ENCODE measurements at places on chromosomes 6 and 20.

GRCh38 chr6:27294409-27294808, 17.7 kb downstream of the POM121L2 start:
- DNase-seq, result no peak

DNA sequence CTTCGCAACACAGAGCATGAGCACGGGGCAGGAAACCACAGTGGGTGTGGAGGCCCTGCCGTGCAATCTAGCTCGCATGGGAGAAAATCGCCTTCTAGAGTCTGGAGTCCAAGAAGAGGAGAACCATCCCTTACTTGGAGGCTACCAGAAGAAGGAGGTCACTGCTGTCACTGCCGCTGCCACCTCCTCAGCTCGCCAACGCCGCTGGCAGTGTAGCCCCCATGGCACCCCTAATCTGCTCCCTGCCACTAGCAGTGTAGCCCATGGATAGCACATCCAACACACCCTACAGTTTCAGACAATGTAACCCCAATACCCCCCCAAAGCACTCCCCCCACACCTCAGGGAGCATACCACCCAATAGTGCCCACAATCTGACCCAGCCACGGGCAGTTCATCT, 438.0 kb upstream of the ZNF337 start:
- DNase-seq, result no peak

- DNase-seq, result no peak
Measured at GRCh38 chr6:135673501-135674309, 176.2 kb upstream of the AHI1 start.

- DNase-seq, result no peak
Measured at GRCh38 chr6:106380407-106380806, 19.9 kb downstream of the CRYBG1 start.

DNA sequence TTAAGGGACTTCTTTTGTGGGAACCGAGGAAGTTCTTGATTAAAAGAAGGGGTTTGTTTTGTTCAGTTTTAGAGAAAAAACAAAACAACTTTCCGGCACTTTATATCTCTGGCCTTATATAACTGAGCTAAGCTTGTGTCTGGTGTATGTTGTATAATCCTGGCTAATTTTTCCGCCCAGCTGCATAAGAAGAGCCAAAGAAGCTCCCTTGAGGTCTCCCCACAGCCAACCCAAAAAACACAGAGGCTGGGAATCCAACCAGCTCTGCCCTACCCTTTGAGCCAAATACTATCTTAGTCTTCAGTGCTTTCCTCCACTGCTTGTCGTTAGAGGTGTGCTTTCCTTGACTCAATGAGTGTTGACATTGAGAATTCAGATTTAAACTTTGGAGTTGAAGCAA, 45.5 kb upstream of the RNF146 start:
- DNase-seq, result no peak

DNA sequence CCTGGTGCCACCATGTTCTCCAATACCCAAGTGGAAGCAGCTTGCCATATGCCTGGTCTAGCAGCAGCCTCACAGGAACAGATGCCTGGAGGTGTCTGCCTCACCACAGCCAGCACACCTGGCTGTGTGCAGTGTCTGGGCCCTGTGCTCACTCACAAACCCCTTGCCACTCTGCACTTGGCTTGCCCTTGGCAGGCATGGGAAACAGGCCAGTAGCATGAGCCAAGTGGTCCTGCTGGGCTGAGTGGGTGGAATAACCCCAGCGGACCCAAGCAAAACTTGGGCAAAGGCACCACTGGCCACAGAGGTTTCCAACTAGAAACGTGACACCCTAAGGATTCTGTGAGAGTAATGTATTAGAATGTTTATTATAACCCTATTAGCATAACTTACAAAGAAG, 600.5 kb upstream of the GJE1 start:
- no peak for DNase-seq

DNA sequence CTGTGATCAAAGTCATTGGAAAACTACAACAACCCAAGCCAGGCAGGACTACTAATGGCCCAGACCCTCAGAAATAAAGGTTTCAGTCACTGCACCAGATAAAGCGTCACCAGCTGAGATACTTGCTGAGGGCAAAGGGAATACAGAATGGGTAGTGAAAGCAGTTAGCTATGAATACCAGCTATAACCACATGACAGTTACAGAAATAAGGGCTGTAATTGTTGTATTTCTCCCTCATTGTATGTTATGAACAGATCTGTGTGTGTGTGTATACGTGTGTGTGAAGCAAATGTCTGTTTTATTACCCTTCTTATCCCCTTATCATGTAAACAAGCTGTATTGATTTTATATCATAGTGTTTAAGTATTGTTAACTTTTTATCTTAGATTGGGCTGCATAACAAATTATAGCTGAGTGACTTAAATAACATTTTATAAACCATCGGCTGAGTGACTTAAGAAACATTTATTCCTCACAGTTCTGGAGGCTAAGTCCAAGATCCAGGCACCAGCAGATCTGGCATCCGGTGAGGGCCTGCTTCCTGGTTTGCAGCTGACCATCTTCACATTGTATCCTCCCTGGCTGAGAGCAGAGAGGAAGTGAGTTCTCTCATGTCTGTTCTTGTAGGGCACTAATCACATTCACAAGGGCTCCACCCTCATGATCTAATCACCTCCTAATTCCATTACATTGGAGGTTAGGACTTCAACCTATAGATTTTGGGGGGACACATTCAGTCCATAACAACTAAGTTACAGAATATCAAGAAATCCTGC, 46.0 kb upstream of the VSX1 start:
- DNase-seq, result no peak

DNA sequence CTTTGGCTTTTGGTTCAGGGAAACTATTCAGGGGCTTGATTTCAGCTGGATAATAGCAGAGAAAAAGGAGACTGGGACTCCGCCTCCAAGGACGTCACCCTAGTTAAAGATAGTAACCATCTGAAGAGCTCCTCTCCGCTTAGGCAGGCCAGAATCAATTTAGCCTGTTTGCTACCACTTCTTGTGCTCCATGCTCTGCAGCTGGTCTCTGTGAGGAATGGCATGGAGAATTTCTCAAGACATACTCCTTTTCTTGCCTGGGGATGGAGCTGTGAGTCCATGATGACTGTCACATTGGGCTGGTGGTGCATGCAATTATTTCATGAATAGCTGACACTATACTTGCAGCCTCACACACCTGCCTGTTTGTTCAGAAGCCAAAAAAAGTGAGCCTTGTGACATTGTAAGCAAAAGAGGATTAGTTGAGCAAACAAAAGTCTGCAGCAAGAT, 61.4 kb downstream of the TXLNB start:
- DNase-seq, result peak; percentile 41

GRCh38 chr6:84278321-84278998, 51.0 kb upstream of the CEP162 start:
- no peak for DNase-seq

GRCh38 chr20:5061213-5061612, 58.5 kb downstream of the PCNA start:
- no peak for DNase-seq

GRCh38 chr6:64034910-64035655, 399.5 kb downstream of the PHF3 start:
- no peak for DNase-seq

DNA sequence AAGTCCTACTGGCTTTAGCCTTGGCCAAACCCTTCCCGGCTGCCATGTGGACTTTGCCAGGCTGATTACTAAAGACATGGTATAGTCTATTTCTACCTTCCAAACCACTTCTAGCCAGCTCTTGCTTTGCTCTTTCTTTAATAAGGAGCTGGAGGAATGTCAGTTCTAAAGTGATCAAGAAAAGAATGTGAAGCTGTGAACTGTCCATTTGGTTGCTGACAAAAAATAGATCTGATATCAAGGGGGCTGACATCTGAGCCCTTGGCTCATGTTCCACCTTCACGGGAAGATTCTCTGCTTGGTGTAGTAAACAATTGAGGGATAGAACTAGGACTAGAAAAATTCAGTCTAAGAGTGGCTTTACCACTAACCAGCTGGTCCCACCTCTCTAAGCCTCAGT, 22.6 kb downstream of the GNAS-AS1 start:
- DNase-seq, result no peak

DNA sequence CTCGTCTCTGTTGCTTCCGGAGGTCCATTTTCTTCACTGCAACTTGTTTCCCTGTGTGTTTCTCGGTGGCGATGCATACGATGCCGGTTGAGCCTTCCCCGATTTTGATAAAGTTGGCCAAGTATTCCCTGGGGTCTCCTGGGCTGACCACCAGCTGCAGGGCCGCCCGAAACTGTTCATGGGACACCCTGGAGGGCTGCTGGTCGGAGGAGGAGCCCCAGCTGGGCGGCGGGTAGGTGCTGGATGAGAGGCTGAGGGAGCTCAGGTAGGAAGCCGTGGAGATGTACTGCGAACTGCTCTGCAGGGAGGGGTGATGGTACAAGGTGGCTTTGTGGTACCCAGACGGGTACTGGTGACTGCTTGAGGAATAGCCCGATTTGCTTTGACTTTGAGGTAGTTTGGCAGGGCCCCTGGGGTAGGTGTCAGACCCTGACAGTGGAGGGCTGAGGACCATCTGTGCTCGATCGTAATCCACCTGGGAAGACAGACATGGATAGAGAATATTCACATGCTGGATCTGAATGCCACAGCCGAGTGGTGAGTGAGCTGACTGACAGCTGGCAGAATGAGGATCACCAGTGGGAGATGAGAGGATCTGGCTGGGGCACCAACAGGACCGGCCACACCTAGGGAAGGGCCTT, 51.6 kb downstream of the LAMP5 start:
- no peak for DNase-seq

DNA sequence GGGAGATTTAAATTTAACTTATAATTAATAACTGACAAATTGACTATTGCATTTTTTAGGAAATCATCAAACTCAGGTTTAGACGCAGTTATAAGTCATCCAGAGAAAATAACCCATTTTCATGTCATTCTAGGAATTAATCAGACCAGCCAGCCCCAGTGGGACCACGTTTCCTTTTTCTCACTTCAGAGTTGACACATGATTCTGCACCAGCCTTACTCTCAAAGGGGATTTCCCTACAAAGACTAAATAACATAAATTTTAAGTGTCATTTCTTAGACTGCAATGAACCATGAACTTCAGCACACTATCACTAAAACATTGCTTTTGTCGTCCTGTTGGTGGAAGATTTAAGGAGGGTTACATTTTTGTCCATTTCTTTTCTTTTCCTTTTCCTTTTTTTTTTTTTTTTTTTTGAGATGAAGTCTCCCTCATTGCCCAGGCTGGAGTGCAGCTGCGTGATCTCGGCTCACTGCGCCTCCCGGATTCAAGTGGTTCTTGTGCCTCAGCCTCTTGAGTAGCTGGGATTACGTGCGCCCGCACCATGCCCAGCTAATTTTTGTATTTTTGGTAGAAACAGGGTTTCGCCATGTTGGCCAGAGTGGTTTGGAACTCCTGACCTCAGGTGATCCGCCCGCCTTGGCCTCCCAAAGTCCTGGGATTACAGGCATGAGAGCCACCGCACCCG, 3.6 kb downstream of the IPCEF1 start:
- no peak for DNase-seq

- DNase-seq, result no peak
Measured at GRCh38 chr6:96943555-96944215, 19.2 kb downstream of the KLHL32 start.

GRCh38 chr6:145669627-145670034, 65.7 kb downstream of the EPM2A start:
- no peak for DNase-seq

DNA sequence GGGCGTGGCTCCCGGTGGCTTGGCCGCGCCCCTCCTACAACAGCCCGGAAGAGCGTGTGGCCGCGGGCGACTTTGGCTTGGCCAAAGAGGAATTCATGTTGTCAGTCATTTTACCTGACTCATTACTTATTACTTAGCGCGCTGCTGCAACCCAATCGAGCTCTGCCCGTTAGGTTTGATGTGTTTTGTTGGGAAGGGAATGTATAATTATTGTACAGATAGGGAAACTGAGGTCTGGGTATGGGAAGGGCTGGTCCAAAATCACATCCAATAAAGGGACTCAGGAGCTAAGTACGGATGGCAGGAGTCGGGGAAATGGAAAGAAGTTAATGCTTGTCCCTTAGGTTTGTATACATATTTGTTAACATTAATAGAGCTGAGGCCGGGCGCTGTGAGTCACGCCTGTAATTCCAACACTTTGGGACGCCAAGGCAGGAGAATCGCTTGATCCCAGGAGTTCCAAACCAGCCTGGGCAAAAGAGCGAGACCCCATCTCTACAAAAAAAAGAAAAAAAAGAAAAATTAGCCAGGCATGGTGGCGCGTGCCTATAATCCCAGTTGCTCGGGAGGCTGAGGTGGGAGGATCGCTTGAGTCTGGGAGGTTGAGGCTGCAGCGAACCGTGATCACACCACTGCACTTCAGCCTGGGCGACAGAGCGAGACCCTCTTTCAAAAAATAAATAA, 639 bp upstream of the ZNF335 start:
- no peak for DNase-seq

DNA sequence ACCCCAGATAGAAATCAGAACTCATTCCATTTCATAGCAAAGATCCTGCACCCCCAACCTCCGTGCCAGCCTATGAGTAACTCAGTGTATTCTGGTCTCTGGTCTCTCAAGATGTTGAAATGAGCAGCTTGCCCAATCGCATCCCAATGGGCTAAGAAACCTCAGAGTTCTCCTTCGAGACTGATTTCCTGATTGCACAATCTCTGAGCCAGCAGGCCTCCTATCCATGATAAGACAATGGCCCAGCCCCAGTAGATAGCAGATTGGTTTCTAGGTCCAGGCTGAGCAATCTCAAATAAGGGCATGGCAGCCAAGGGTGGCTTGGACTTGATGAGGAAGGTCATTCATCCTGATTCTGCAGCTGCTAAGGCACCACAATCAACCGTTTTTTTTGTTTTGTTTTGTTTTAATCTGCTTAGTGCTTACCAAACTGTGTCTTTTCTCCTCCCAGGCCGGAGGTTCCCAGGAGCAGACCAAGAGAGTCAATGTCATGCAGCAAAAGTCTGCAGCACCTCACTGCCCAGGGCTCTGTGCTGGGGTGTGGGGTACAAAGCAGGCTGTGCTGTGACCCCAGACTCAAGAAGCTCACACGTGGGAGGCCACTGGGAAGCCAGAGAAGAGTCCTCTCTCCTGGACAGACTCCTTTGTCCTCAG, 125.1 kb upstream of the NXT1 start:
- no peak for DNase-seq

DNA sequence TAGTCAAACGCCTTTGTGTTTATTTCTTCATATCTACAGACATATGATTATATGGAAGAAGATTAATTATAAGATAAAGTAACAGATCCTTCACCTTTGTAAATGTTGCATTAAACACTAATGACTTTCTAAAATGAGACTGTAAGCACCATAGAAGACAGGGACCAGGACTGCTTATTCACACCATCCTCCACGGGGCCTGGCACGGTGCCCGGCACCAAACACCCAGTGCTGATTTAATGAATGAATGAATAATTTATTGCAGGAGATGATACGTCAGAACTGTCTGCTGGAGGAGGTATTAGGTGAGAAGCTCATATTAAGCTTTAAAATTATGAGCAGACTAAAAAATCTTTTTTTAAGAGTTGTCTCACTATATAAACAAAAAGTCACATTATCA, 88.3 kb downstream of the SLX4IP start:
- DNase-seq, result no peak

All from NCI-H2107 (cell line).